Left ventricle myocardium superior (tissue), 1 donor: ENCODE measurements at places on chromosomes 11 and 22. TPM values are rescaled to one million over a fixed set of nuclear protein-coding genes. Genes with fewer than 3 reads are reported as not detected.

GRCh38 chr11:45323601-45324249 is 37.6 kb upstream of the SYT13 start:
- no peak for DNase-seq

SCGB1A1 gene
- not detected for total RNA-seq

- DNase-seq: no peak
These were observed 1.7 kb downstream of the EP300 start for GRCh38 chr22:41094041-41094593.

DNA sequence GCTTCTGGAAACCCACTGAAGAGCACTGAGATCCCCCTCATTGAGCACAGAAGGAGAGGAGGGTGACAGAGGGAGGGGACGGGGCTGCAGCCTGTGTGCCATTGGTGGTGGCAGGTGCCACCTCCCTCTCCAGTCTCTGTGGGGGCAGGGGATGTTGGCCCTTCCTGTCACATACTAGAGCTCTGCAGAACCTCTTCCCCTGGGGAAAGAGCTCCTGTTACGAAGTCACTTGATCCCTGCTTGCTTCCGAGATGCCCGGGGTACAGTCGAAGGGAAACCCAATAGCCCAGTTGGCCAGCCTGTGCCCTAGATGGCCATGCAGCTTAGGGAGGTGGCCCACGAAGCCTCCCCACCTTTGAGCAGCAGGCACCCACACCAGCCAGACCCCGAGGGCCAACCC is 29.4 kb downstream of the DAGLA start:
- no peak for DNase-seq

DNA sequence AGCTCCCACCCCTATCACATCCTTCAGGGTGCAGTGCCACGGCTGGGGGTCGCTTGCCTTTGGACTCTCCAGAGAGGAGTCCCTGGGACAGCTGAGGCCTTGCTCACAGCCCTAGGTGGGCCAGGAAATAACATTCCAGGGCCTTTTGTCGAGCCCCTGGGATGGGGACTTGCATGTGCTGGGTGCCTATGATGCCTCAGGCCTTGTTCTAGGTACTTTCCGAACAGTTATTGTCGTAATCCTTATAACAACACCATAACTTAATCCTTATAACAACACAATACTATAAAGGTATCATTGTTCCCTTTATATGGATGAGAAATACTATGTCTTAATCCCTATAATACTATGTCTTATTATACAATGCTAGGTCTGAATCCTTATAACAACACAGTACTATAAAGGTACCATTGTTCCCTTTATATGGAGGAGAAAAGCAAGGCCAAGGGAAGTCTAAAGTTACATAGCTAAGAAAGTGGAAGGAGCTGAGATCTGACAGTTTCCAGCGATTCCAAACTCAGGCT is 236.5 kb downstream of the ST3GAL4 start:
- DNase-seq: no peak

WBP2NL gene
- 0.47 TPM for total RNA-seq

- DNase-seq: no peak
These were observed 3.5 kb upstream of the IFITM10 start for GRCh38 chr11:1753929-1754305.

GRCh38 chr22:42396621-42397331 is 35.4 kb downstream of the NFAM1 start:
- DNase-seq: no peak

- DNase-seq: no peak
These were observed 12.9 kb downstream of the OLFML1 start for GRCh38 chr11:7498193-7498592.

DNA sequence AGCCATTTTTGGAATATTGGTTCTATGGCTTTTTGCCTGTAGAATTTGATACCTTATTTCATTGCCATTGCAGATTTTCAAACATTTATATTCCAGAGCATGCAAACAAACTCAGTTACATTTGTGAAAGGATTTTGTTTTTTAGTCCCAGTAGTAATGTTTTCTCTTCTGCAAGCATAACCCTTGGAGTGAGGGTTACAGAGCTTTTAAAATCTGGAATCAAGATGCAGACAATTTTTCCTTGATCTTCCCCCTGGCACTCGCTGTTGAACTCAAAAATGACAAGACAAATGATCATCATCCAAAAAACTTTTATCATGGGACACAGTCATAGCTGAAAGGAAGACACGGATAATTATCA is 20.8 kb downstream of the BBOX1 start:
- DNase-seq: no peak

PHOX2A gene
- not detected for total RNA-seq

APOA5 gene
- not detected for total RNA-seq
